ENCODE measurements at places on chromosomes 6 and 20. TPM values are rescaled to one million over a fixed set of nuclear protein-coding genes. Genes with fewer than 3 reads are reported as not detected.
A peak's percentile ranks its signal among the peaks of the same experiment; 100 is the strongest.

Gene SIGLEC1
- not detected for total RNA-seq

Gene IP6K3
- not detected for total RNA-seq

Gene FNDC11
- total RNA-seq = 0.15 TPM

Gene CST2
- not detected for total RNA-seq

DNA sequence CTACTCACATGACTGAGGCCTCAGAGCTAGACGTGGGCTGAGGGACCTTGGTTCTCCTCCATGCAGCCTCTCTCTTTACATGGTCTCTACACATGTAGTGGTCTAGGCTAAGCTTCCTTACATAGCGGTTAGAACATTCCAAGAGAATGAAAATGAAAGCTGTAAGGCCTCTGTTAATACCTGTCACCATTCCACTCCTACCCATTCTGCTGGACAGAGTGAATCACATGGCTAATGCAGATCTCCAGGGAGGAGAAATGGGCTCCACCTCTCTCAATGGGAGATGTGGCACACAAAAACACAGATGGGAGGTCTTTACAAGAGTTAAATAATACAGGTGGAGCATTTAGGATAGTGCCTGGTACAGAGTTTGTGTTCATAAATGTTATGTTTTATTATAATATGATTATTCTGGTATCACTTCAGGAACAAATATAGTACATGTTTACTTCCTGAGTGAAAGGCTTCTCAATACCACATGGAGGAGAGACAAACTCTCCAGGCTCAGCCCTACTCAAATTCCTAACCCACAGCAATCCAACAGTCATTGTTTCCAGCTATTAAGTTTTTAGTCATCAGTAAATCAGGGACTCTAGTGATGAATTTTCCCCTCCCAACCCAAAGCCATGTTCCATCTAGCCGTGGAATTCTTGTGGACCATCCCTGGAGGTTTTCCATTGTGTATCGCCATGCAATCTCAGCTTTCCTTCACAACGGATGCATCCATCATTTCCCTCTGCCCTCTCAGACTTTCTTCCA, 57.9 kb downstream of the ISM1 start:
- DNase-seq = no peak
- H3K27ac ChIP-seq = no peak overlapping the region
- H3K4me3 ChIP-seq = no peak overlapping the region
- no peaks in the 10 kb centered on the region for H3K4me1 ChIP-seq
- H3K36me3 ChIP-seq = peaks cover 1% of the 10 kb centered on the region
- H3K27me3 ChIP-seq = no peaks in the 10 kb centered on the region

- H3K27me3 ChIP-seq = no peaks in the 10 kb centered on the region
- no peak overlapping the region for H3K4me3 ChIP-seq
- H3K36me3 ChIP-seq = no peaks in the 10 kb centered on the region
- DNase-seq = no peak
Measured at GRCh38 chr6:12504325-12504966, 212.1 kb upstream of the PHACTR1 start.

GRCh38 chr6:33320315-33321181, 3.0 kb upstream of the ZBTB22 start:
- H3K36me3 ChIP-seq = peaks cover 40% of the 10 kb centered on the region
- no peak overlapping the region for H3K27ac ChIP-seq
- peak overlapping the region; percentile 97 for H3K4me3 ChIP-seq
- H3K27me3 ChIP-seq = no peaks in the 10 kb centered on the region

- no peak overlapping the region for H3K27ac ChIP-seq
- no peaks in the 10 kb centered on the region for H3K36me3 ChIP-seq
- H3K27me3 ChIP-seq = peaks cover 10% of the 10 kb centered on the region
- H3K4me3 ChIP-seq = no peak overlapping the region
Measured at GRCh38 chr20:51635680-51636079, 93.2 kb upstream of the NFATC2 start.

DNA sequence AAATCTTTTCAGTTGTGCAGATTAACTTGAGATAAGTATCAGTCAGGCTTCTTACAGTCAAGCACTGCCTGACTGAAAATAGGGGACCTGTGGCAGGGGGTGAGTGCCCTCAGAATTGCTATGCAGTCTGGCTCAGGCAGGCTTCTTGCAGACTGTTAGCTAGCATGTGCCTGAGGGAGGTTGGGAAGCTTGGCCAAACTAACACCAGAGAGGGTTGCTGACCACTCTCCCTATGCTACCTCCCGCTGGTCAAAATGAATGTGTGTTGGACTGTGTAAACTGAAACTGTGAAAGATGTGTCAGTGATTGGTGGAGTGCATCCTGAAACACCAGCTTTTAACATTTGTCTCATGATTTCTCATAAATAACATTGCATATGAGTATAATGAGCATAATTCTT, 622.3 kb upstream of the IMPG1 start:
- H3K27ac ChIP-seq = no peak overlapping the region
- H3K4me3 ChIP-seq = no peak overlapping the region
- no peaks in the 10 kb centered on the region for H3K36me3 ChIP-seq
- no peaks in the 10 kb centered on the region for H3K4me1 ChIP-seq

DNA sequence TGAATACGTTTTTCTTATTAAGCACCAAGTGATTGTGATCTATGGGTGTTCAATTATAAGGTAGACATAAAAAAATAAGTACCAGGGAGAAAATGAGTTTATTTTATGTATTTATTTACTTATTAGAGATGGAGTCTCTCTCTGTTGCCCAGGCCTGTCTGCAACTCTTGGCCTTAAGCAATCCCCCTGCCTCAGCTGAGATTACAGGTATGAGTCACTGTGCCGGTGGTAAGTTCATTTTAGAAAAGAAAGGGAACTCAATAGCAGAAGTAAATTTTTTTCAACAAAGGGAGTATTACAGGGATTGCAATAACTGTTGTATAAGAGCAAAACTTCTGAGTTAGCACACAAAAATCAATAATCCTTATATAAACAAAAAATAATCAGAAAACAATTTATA, 98.7 kb upstream of the FUT9 start:
- no peaks in the 10 kb centered on the region for H3K27me3 ChIP-seq
- no peaks in the 10 kb centered on the region for H3K36me3 ChIP-seq
- no peak for DNase-seq
- H3K27ac ChIP-seq = no peak overlapping the region
- no peak overlapping the region for H3K4me3 ChIP-seq
- no peaks in the 10 kb centered on the region for H3K4me1 ChIP-seq
